ENCODE measurements at places on chromosomes 11 and 22.

GRCh38 chr22:44550711-44551491 is 52.9 kb upstream of the RTL6 start:
- peak; percentile 96 for DNase-seq

DNA sequence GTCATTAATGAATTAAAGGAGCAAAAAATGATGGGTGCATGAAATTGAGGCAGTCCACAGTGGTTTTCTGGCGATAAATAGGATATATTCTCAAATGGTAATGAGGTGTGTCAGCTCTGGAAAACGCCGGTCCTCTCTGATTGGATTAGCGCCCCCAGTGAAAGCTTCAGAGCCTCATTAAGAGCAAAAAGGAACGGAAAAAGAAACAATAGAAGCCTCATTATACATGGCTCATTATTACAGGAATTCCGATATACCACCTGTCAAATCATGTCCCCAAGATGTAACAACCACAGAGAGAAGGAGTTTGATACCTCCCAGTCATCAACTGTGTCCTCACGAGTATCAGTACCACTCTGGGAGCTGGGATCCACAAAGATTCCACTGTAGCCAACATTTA is 175.7 kb upstream of the PITPNB start:
- no peak for DNase-seq

- DNase-seq = peak; percentile 92
Observed at GRCh38 chr11:67268081-67268961, 2.0 kb downstream of the GRK2 start.

GRCh38 chr11:116215471-116216113 is 557.2 kb downstream of the BUD13 start:
- no peak for DNase-seq

GRCh38 chr11:22454461-22455090 is 116.4 kb downstream of the SLC17A6 start:
- DNase-seq = no peak

DNA sequence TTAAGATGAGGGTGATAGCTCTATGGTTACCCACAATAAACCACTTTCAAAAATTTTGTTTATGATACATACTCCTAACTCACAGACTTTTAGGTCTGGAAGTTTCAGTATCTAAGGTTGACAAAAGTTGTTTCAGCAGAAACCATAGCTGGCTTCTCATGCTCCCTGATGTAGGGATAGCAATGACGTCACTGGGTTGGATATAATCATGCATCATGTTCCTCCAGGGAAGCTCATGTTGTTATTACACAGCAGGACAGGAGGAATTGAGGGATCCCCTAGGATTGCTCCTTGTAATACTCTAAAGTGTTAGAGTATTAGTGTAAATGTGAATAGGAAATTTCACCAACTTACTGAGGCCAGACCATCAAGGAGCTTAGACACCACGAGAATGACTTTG is 23.6 kb downstream of the APOL3 start:
- DNase-seq = no peak

DNA sequence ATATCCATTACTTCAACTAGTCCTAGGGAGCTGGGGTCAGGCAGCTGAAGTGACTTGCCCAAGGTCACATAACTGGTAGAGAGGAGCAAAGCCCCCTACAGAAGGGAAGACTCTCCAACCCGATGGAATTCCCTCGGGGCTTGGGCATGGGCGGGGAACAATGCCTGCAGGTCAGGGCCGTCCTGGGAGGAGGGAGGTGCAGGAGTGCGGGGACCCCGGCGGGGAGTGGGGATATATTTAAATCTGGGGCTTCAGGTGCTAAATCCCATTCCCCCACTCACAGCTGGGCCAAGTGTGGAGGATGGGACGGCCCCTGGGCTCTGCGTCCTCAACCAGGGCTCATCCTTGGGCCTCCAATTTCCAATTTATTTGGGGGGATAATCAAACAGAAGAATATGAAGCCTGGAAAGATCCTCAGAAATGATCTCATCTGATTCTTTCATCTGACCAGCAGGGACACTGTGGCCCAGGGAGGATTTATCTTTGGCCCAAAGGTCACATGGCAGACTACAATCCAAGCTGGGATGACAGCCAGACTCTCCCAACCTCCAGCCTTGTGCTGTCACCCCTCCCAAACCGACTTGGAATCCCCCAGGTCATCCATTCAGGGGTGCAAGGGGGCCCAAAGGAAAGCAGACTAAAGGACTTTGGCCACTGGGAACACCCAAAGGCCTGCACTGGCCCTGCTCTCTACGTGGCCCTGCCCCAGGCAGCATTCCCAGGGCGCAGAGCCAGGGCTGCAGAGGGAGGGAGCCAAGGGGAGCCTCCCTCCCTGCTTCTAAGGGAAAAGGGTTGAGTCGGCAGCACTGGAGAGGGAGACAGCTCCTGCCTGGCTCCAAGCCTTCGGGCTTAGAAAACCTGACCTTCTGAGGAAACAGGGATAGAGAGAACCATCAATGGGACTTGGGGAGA is 8.7 kb upstream of the C1QTNF6 start:
- no peak for DNase-seq

DNA sequence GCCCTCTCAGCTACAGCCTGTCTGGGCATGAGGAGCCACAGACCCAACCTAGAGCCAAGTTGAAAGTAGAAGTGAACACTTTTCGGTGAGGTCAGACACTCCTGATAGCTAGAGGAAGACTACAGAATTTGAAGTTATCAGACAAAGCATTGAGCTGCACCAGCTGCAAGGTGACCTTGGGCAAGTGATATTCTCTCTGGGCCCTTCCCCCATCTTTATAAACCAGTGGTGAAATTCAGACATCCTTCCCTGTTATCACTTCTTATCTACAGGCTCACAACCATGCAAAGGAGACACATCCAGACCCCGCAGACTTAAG is 8.0 kb upstream of the PMM1 start:
- no peak for DNase-seq

- DNase-seq = peak; percentile 20
Observed at GRCh38 chr11:3855808-3856491, 486 bp downstream of the STIM1 start.

DNA sequence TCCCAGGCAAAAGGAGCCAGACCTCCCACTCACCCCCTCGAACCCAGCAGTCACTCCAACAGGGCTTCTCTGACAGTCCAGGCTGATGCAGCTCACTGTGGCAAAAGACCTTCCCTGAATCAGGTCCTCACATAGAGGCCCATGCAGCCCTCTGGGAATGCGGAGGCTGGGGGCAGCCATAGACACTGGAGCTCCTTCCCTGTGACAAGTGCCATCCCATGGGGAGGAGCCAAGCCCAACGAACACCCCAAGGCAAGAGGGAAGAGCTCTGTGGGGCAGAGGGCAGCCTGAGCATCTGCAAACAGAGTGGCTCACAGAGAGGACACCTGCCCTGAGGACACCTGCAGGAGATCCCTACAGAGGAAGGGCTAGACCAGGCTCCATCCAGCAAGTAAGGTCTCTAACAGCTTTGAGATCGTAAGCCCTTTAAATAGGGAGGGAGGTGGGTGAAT is at the start of gene LINC01488:
TSS of gene LINC01488 (plus strand) at position 271 of the 452 bp plus-strand sequence.
- no peak for DNase-seq

DNA sequence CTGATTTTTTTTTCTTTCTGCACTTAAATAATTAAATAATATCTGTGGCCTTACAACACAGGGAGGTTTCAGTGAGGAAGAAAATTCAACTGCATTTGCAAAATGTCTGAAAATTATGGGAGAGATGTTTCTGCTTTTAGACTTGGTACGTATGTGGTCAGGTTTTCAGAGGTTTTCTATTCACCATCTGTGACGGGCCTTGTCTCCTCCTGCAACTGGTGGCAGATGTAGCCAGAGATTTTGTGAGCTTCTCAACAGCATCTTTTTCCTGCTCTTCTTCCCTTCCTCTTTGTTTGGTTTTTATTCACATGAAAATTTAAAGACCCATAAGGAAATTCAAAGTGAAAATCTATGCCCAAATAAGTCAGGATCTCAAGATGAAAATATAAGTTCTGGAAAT is 38.3 kb downstream of the ZBTB16 start:
- DNase-seq = peak; percentile 44

DNA sequence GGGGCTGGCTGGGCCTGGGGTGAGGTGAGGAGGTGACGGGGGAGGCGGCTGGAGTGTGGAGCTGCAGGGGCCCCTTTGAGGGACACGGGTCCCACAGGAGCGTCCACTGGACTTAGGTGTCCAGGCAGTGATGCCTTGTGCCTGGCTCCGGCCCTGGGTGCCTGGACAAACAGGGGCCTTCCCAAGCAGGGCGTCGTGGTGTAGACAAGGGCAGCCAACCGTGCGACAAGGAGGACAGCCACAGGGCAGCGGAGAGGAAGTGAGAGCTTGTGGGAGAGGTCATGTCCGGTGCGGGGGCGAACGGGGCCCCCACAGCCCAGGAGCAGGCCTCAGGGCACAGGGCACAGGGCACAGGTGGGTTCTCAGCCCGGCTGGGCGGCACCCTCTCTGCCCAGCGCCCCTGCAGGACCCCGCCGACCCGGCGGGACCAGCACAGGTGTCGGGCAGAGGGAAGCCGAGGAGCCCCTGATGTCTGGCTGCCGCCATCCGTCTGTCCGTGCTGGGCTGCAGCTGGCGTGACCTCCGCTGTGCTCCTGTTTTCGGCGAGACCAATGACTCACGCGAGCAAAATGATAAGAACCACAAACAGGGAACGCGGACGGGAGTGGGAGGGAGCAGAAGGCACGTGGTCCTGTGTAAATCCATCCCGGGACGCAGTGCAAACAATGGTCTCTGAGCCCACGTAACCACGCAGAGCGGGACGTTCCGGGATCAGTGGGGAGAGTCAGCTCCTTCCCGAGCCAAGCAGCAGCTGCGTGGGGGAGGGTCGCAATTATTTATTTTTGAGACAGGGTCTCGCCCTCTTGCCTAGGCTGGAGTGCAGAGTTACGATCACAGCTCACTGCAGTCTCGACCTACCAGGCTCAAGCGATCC is 49.1 kb upstream of the A4GALT start:
- peak; percentile 91 for DNase-seq

- DNase-seq = no peak
Observed at GRCh38 chr22:42693055-42693762, 27.5 kb downstream of the A4GALT start.

DNA sequence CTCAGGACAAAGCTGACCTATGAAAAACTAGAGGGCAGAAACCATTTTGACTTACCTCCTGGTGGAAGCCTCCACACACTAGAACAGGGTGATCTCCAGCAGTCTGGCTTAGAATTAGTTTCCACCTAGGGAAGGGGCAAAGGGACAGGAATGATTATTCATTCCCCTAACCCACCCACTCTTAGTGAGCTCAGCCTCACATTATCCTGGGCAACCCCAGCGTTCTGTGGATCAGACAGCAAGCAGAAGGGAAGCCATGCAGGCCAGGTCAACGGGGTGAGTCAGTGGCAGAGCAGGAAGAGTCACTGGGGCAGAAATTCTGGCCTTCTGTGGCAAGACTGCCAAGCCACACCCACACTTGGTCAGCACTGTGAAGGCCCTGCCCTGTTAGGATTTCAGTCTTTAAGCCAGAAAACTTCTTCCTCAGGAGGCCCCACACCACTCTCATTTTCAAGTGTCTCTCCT is 10.5 kb downstream of the NUMA1 start:
- peak; percentile 93 for DNase-seq

- no peak for DNase-seq
Observed at GRCh38 chr22:48927591-48927990, 900.1 kb downstream of the BRD1 start.

DNA sequence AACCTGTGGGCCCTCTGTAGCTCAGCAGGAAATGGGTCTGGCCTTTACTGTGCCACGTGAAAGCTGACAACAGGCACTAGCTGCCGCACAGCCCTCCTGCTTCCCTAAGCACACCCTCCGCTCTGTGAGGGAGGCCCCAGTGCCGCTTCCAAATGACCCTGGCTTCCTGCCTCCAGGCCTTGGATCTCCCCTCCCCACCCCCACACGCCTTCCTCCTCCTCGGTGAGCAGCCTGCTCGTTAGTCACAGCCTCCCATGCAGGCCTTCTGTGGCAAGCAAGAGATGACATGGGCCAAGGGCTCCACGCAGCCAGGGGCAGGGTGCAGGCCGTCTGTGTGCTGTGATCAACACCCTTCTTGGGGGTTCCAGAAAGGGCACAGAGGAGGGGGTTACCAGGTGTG is 15.3 kb upstream of the RASL10A start:
- DNase-seq = no peak

- no peak for DNase-seq
Observed at GRCh38 chr11:134997652-134998320, 585.7 kb upstream of the B3GAT1 start.

DNA sequence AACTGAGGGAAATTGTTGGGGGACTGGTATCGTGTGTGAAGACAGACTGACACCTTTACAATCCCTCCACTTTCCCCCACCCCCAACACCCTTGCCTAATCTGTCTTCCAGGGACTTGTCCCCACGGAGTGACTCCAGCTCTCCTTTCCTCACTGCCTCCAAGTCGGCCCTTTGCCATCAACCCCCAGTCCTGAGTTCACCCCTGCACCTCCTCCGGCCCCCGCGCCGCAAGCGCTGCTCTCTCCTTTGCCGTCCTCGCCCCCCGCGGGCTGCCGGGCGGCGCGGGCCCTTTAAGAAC is 183 bp upstream of the ABCG4 start:
- DNase-seq = no peak

DNA sequence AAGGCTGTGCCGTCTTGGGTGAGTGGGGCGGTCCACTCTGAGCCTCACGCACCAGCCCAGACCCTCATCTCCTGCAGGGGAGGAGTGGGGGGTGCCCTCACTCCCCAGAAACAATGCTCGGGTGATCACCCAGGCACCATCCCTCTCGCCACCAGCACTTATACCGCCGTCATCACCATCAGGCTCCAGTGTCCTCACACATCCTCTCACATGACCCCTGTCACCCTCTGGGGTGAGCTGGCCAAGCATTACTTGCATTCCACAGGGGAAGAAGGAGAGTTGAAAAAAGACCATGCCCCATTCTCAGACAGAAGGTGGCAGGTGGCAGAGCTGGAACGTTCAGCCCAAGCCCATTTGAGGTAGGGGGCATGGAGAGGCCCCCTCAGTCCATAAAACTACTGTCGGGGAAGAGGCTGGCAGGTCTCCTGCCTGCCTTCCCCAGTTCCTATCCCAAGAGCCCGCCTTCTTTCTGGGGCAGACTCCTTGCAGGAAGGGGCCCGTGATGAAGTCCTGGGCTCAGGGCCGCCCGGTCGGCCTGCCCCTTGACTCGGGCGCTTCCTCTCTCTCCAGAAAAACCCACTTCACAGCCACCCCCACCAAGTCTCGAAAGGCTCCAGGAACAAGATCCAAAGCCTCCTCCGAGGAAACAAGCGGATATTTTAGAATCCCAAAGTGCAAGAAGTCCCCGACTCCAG is 153.3 kb downstream of the DSCAML1 start:
- DNase-seq = no peak

GRCh38 chr22:40043081-40043480 is 48.3 kb downstream of the FAM83F start:
- peak; percentile 83 for DNase-seq

DNA sequence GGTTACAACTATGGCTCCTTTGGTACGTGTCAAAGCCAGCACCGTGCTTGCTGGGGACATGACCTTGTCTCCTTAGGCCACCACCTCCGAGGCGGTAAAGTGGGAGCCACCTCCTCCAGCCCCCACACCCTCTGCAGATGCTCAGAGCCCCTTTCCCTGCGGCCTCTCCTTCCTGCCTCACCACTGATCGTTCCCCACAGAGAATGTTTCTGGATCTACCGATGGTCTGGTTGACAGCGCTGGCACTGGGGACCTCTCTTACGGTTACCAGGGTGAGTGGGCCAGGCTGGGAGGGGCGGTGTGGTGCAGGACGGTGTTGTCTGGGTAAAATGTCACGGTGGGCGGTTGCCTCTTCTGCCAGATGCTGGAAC is 8.9 kb downstream of the SIDT2 start:
- DNase-seq = no peak
